ENCODE measurements at places on chromosomes 1 and 21.

- DNase-seq: no peak
Observed at GRCh38 chr1:111904478-111905218, 84.8 kb downstream of the KCND3 start.

DNA sequence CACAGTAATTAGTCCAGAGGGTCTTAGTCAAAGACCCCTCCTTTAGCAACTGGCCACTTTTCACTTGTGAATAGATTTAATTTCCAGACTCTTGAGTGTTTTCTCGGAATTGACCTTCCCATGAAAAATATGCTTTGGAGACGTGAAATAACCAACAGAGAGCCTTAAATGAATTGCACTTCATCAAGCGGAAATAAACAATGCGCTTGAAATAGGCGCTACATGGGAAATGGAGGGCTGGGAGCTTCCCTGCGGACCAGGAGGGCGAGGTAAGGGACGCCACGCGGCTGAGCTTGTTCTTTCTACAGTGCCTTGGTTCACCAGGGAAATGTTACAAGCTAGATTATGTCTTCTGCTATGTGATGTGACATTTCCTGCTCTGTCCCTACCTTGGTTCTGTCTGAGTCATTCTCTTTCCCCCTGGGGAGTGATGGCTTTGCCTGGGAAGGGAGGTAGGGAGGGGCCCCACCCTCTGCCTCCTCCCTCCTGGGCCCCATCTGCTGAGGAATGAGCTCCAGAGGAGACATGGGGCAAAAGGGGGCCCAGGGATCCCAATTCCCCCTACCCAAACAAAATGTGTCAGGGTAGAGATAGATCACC, 619.3 kb downstream of the PTPRU start:
- no peak for DNase-seq

DNA sequence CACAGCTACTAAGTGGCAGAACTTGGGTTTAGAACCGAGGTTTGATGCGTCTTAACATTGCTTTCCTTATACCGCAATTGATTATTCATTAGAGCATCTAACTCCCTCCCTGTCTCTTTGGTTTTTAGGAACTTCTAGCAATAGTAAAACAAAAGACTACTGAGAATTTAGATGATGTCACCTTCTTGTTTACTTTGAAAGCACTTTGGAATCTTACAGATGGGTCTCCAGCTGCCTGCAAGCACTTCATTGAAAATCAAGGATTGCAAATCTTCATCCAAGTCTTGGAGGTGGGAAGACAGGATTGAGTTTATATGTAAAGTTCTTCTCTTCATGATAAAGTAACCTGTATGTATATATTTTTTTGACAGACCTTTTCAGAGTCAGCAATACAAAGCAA, 35.0 kb downstream of the ZYG11A start:
- no peak for DNase-seq

DNA sequence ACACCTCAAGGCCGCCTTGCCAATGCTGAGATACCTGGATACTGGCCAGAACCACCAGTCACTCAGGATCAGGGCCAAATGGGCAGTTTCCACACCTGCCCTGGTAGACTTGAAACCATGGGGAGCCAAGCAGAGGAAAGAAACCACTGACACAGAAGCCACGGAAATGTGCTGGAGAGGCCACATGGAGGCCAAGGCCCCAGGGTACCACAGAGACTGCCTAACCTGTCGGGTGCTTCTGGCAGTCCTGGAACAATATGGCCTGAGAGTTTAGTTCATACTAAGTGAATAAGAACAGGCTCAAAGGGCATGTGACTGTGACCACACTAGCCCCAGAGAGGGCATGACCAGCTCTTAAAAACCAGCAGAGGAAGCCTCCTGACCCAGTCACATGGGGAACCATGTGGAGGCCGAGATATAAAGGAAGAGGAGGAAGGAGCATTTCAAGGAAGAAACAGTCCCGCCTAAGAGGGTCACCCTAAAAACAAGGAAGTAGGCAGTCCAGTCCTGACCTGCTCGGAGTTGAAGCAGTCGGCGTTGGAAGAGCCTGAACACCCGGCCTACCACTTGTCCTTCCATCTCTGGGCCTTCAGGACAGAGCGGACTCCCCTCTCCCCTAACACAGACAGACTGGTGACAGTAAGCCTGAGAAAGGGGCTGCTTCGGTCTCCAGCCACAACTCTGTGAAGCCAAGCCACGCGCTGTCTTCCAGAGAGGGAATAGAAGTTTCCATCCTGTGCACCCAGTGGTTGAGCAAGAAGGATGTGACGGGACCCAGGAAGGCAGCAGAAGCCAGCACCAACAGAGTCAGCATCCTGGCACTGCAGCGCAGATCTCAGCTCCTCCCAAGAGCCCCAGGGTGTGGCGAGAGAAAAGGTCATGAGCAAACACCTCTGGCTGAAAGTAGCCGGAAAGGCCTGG, at the start of gene DENND2D:
TSS of gene DENND2D (minus strand) at position 766 of the 921 bp plus-strand sequence. CDS start at position 579, 187 bp downstream.
- DNase-seq: no peak

DNA sequence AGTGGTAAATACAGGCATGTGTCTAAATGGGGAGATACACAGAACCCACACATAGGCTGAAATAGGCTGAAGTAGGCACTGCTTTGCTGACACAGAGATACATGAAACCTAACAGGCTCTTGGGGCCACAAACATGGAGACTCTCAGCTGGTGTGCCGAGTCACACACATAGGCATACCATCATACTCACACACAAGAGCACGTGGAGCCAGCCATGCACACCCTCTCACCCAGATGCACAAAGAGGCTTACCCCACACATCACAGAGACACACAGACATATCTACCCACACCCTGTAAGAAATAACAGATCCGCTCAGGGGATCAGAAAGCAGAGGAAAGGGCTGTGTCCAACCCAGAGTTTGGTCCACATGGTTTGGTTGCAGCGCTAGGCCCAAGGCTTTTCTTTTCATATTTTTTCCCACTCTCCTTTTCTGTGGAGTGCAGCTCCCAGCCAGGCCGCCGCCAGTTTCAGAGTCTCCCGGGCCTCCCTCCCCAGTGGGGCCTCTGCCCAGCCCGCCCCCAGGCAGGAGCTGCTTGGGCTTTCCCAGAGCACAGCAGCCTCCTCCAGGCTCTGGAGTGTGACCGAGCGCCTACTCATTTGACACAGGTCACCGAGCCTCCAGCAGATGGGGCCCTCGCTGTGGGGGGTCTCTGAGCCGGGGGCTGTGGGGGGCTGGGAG, 3.9 kb upstream of the POU3F1 start:
- no peak for DNase-seq

DNA sequence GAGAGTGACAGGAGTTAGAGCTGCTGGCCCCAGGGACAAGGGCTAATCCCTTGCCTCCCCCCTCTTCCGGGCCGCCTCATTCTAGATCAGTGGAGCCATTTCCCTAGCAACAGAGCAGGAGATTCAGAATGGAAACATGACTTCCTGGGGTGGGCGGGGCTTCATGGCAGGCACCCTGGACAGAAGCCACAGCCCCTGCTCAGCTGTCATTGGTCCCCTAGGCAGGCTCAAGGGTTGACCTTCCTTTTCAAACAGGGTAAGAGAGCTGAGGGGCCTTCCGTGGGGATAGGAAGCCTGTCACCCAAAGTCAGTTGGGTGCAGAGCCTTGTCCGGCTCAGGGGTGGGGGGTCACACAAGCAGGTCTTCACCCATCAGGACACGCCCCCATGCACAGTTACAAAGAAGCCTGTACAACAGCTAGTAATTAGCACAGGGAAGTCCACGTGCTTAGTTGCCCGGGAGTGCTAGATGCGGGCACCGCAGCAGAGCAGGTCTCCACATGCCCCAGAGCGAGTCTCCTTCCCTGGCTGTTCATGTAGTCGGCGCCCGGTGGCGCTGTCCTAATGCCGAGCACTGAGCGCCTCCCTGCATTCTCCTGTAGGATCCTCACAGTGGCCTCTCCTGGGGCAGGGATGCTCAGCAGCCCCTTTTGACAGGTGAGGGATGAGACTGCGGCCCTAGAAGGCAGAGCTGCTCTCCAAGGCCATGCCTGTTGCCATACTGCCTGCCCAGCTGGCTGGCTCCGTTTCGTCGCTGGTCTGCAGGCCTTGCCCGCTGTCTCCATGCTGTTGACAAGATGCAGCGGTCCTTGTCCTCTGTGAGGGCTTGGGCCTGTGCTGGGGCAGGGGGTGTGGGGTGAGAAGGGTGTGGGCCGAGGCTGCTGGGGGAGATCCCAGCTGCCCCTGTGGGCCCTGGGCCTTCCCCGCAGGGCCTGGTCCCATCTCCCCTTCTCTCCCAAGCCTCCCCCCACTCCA, 5.1 kb downstream of the TMEM201 start:
- no peak for DNase-seq

- DNase-seq: no peak
Observed at GRCh38 chr21:27464648-27465047, 497.8 kb upstream of the ADAMTS5 start.

DNA sequence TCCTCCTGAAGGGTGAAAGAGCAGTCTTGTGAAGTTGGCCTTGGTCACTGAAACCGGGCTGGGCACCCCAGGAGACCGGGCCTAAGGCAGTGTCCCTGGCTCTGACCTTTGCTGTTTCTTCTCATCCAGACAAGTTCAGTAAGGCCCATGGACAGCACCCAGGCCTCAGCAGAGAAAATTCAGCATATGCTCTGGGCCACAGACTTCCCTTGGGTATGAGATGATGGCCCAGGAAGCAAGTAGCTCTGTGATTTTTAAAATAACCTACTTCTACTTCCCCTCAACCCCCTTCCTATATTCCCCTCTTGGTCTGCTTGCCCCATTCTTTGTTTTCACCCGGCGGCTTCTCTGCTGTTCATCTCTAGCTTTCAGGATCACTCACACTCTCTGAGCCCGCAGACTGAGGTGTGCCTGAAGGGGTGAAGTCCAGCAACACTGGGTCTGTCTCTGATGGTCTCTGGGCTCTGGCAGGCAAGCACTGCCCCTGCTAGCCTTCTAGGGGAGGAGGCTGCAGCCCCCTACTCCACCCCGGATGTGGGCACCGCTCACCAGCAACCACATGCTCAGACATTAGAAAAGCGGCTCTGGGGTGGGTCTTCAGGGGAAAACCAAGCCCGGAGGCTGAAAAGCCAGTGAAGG, 2.9 kb upstream of the GPR25 start:
- no peak for DNase-seq

- DNase-seq: no peak
Observed at GRCh38 chr1:4087530-4088420, 187.7 kb upstream of the C1orf174 start.

Data from stimulated activated CD8-positive, alpha-beta memory T cell treated with anti-CD3 and anti-CD28 coated beads, Interleukin-15, amount 100 ng/mL, for 24 hours (primary cell).